ENCODE measurements at places on chromosomes 1 and 21.

- DNase-seq, result no peak
These were observed 13.4 kb downstream of the BCAN start for GRCh38 chr1:156655151-156655903.

DNA sequence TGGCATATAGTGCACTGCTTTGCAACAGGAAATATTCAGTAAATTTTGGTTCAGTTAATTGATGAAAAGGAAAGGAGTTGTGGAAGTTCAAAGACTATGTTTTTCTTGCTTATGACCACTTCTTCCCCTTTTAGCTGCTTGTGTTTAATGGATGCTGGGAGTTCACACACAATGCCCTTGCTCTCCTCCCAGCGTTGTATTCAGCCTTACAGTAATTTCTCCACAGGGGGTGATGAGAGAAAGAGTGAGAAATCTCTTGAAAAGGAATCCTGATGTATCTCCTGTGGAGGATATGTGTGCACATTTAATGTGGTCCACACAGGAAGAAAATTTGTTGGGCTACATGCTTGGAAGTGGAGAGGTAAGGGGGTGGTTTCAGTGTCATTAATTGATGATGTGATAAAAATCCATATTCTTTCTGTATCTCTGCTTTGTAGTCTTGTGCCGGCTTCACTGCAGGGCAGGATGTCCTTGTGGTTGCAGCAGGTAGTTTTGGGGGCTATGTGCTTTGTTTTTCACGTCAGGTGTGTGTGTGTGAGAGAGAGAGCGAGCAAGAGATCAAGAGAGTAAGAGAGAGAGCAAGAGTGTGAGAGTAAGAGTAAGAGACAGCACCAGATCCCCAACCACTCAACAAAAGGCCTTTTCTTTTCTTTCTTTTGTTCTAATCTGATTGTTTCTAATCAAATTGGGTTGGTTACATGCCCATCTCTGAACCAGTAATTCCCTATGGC, 204.4 kb downstream of the RWDD3 start:
- no peak for DNase-seq

DNA sequence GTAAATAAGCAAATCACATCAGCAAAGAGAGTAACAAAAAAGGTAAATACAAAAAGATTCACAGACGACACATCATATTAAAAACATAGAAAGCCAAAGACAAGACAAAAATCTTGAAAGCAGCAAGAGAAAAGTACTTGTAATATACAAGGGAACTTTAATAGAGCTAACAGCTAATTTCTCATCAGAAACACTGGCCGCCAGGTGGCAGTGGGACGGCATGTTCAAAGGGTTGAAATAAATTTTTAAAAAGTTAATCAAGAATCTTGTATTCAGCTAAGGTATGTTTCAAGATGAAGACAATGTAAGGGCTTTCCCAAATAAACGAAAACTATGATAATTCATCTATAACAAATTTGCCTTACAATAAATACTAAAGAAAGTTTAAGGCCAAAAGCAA, 358.1 kb downstream of the LRRIQ3 start:
- DNase-seq, result no peak

DNA sequence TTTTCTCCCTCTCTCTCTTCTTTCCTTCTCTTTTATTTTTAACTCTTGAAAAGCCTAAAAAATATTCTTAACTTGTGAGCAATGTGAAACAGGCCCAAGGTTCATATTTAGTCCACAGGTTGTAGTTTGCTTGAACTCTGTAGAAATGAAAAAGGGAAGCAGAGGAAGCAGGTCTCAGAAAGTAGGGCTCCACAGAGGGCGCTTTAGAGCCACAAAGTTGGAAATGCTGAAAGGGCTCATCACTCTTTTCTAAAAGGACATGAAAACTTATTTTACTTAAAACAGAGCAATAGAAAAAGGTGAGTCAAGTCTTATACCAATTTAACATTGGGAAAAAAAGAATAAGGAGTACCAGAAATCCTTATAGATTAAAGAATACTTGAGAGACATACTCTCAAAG, 247.0 kb downstream of the USP25 start:
- DNase-seq, result no peak

DNA sequence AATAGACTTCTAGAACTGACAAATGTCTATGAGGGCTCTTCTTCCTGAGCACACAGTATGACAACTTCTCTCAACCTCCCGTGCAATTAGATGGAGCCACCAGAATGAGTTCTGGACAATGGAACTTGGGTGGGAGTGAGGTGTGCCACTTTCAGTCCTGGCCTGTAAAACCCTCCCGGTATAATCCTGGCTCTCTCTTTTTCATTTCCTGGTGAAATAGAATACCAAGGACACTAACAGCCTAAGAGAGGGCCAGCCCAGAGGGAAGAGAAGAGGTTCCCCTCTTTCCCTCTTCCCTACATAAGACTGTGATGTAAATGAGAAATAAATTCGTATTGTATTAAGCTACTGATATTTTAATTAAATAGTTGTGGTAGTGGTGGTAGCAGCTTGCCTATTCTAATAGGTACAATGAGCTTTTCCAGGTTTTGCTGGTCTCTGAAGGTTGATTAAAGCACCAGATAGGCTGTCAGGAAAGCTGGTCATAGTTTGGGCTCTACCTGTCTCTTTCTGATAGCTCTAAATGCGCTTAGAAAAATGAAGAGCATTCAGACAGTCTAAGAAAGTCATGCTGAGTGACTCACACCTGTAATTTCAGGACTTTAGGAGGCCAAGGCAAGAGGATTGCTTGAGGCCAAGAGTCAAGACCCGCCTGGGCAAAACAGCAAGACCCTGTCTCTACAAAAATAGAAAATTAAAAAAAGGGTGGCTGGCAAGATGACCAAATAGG, 108.6 kb upstream of the ZNF644 start:
- no peak for DNase-seq

GRCh38 chr1:109718495-109718894, 6.4 kb downstream of the GSTM5 start:
- DNase-seq, result no peak

DNA sequence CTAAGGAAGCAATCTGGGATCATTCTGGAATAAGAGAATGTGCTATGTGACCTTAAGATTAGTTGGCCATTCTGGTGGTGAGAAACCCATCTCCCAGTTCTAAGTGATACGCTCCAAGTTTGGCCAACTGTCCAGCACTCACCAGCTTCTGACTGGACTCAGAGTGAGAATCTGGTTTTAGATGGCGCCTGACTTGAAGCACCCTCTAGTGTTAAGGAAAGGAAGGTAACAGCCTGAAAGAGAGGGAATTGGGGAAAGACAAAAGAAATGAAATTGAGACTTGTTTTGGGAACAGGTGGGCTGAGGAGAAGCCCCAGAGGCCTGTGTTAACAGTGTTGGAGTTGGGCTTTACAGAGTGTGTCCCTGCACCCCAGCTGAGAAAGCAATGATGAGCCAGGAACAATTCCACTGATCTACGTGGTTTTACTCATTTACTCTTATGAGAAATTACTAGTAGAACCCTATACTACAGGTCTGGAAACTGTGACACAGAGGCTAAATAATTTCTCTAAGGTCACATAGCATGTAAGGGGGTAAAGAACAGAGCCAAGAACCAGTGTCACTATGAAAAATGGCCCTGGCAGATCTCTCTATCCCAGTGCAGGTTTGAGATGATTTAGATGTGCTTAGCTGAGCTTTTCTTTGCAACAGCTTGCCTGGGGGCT, 9.3 kb upstream of the FCAMR start:
- no peak for DNase-seq

- no peak for DNase-seq
These were observed 219.5 kb downstream of the ZP4 start for GRCh38 chr1:237671262-237671661.

GRCh38 chr1:119364640-119365039, 3.9 kb upstream of the HAO2 start:
- DNase-seq, result no peak

DNA sequence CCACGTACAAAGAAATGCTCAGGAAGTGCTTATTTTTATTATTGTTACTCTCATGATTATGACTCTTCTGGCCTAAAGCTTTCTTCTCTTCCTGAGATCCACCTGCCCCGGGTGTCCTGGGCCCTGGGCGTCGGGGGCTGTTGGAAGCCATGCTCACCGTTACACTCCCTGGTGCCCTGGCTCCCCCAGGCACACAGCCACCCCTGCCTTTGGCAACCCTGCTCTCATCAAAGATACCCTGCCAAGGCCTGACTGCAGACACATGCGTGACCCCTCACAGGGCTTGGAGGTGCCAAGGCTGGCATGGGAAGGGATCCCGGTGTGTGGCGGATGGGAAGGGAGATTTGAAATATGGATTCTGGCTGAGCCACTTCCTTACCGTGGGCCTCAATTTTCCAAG, 3.3 kb upstream of the KISS1 start:
- DNase-seq, result no peak

DNA sequence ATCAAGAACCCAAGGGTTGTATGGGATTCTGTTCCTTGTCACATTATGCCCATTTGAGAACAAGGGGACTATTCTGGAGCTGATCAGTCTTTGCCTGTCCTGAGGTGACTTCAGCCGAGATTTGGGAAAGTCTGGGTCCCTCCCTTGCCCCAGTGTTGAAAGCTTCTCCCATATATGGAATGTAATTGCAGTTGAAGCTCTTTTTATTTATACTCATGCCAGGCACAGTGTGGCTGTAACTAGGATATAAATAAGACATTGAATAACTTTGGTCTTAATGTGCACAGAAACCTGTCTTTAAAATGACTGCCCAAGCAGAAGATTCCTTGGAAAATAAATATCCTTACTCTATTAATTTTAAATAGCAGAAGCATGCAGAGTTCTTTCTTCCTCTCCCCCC, 15.2 kb downstream of the AKNAD1 start:
- DNase-seq, result no peak

DNA sequence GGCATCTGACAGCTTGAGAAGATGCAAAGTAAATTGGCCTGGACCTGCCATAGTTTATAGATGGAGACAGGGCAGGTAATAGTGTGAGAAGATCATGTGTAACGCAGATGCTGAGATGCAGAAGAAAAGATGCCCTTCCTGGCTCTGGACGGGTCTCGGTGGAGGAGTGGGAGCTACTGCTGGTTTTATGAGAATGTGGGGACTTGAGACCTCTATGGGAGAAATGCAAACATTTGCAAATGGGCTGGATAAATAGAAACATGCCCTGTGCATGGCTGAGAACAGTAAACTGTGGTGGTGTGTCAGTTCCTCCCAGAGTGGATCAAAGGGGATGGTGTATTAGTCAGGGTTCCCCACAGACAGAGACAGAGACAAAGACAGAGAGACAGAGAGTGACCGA, 21.9 kb downstream of the UBASH3A start:
- peak; percentile 29 for DNase-seq

GRCh38 chr1:85892366-85892765, 184.1 kb upstream of the ZNHIT6 start:
- no peak for DNase-seq

DNA sequence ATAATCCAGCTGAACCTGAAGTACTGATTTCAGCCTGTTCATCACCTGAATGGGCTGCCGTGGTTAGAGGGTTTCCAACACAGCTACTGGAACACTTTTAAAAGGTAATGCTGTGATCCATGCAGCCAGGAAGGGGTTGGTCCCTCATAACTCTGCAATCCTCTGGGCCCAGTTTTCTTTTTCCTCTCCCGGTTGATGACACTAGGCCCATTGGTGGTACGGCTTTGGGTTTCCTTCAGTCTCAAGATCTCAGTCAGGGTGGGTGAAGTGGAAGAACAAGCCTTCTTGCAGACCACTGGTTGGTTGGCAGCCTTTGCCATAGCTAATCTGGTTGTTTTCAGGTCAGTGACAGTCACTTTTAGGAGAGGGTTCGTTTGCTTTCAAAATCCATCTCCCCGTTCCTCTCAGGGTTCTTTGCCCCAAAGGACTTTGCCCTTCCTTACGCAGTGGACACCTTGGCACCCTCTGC, 502 bp upstream of the SLC35A3 start:
- DNase-seq, result no peak

DNA sequence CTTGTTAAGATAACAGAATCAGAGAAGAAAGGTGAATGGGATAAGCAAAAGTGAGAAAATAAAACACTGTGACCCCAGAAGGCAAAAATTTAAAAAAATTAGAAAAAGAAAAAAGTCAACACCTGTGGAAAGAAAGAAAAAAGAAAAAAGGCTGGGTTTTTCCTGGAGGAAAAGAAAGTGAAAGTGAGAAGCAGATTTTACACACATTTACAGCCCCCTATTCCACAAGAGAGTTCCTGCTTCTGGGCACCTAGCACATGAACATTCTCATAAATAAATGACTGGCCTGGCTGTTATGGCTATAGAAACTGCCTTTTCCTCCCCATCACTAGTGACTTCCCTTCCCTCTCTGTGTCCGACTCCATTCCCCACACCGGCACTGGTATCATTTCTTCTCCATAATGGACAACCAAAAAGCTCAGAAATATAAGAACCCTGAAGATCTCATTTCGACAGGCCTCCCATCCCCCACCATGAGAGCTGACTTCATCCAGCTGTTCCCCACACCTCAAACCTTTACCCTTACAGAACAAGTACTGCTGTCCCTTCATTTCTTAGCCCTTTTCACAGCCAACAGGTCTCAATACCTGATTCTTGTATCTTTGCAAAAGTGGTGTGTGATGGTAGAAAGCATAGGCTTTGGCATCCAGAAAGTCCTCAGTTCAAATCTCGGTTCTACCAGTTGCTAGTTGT, 12.6 kb downstream of the MTF1 start:
- DNase-seq, result peak; percentile 47

DNA sequence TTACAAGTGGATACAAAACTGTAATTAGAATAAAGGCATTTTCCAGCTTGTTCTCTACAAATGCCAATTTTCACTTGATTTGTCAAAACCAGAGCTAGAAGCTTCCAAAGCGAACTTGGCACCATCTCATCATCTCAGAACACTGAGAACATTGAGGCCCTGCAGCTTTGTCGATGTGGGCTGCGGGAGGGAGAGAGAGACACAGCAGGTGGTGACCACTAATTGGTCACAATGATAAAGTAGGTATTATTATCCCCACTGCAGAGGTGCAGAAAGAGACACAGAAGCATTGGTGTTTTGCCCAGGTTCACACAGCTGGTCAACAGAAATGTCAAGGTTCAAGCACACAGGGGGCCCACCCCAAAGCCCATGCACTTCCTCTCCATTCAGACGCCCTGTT, 72.2 kb upstream of the KRTAP19-8 start:
- DNase-seq, result no peak

GRCh38 chr1:90823686-90824085, 106.6 kb upstream of the BARHL2 start:
- no peak for DNase-seq

- DNase-seq, result no peak
These were observed 348.8 kb downstream of the PTBP2 start for GRCh38 chr1:97070376-97070775.

- DNase-seq, result peak; percentile 11
These were observed 12.1 kb downstream of the NBPF3 start for GRCh38 chr1:21451981-21452411.

GRCh38 chr1:66140072-66140471, 347.4 kb downstream of the PDE4B start:
- DNase-seq, result no peak

- DNase-seq, result no peak
These were observed 4.4 kb downstream of the PLOD1 start for GRCh38 chr1:11938722-11939526.

DNA sequence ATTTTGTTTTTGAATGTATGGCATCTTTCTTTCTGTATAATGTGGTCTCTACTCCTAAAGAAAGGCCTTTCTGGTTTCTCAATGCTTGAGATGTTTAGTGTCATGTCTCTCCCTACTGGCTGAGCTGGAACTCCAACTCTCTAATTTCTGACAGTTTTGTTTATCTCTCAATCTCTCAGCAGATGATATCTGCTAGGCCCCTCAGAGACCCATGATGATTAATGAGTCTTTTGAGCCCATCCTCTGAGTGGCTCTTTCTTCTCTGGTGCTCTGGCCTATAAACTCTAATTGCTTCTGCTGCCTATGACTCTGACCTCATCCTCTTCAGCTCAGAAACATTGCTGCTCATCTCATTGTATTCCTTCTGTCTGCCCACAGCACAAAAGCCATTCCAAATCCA, 46.6 kb downstream of the CRB1 start:
- no peak for DNase-seq

GRCh38 chr1:175169286-175170018, 23.1 kb downstream of the KIAA0040 start:
- no peak for DNase-seq
